ENCODE measurements at places on chromosomes 11 and 22.

- no peak for DNase-seq
Measured at GRCh38 chr11:92048415-92048814, 176.2 kb upstream of the FAT3 start.

DNA sequence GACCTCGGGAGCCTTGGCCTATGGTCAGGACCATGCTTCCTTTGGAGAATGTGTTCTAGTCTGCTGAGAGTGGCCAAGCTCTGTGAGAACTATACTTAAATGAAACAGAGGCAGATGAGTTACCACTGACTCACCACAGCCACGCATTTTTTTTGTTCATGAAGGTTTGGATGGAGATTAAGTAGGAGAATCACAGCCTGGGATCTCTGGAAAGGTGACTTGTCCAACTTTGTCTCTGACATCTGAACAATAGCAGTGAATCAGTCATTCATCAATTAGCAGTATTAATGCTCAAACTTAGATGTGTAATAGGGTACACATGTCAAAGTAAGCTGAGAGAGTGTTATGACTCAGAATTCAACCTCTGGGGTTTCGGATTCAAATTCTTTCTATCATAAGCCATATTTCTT lies 100.7 kb upstream of the ANO3 start:
- no peak for DNase-seq

- DNase-seq, result no peak
Measured at GRCh38 chr11:97622795-97623194, 1233.0 kb downstream of the JRKL start.

GRCh38 chr22:35630387-35630793 lies 13.3 kb upstream of the MB start:
- no peak for DNase-seq

GRCh38 chr11:70074746-70075145 lies 3.4 kb upstream of the ANO1 start:
- no peak for DNase-seq

DNA sequence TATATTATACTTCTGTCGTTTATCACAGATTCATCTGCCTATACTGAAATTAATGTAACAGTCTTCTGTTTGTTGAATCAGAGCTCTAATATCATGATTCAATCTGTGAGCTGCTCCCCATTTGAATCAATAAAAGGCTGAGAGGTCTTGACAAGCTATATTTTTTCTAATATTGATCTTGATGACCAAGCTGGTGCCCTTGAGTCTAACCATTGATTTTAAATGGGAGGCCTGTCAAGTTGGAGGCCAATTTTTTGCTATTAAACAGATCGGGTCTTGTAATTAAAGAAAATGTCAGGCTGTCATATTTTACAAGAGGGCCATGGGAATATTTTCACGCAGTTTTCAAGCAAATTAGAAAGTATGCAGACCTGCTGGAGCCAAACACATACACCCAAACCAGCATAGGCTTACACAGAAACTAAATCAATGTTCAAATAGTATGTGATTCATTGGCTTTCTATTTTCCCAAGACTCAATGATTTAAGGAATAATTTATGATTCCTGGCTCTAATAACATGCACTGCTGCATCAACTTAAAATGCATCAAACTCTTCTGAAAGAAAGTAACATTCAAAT lies 286.9 kb downstream of the CNTN5 start:
- no peak for DNase-seq

DNA sequence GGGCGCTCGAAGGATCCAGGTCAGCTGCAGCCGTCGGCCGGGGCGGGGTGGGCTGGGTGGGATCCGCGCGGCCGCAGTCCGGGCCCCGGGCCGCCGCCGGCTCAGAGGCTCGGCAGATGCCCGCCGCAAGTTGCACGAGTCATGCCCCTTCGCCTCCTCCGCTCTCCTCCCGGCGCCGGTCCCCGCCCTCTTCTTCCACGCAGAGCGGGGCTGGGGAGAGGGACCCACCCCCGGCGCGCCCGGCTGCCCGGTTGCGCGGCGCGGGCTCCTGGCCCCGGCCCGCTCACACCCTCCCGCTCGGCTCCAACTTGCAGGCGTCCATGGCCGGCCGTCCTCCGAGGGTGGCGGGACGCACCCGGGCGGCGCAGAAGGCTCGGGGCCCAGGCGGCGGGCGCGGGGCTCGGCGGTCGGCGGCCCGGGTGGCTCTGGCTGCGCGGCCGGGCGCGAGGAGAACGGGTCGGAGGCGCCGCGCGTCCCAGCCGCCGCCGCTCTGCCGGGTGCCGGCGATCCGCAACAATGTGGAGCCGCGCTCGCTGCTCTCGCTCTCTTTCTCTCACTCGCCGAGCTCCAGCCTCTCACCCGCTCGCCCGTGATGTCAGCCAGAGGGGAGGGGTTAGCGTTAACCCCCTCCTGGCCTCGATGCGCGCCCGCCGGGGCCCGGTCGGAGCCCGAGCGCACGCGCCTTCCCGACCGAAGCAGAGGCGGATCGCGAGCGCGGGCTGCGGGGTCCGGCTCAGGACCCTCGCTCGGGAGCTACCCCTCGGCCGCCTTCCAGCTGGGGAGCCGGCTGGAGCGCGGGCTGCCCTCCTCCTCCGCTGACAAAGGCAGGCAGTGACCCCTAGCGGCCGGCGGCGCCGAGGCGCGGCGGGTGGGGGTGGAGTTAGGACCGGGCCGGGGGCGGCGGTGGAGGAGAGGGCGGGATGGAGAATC lies at the start of gene NECTIN1:
NECTIN1 (minus strand) TSS at position 550 of the 930 bp plus-strand sequence. CDS start 647 bp downstream, outside the sequence.
- peak; percentile 93 for DNase-seq

GRCh38 chr11:109706945-109707344 lies 285.0 kb downstream of the C11orf87 start:
- no peak for DNase-seq

DNA sequence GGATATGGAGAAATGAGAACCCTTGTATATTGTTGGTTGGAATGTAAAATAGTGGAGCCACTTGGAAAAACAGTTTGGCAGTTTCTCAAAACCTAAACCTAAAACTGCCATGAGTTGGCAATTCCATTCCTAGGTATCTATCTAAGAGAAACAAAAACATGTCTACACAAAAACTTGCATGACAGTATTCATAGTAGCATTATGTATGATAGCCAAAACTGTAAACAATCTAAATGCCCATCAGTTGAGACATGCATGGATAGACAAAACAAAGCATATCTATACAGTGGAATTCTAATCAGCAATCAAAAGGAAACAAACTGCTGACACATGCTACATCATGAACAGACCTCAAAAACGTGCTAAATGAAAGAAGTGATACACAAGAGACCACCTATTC lies 34.9 kb downstream of the TRAF6 start:
- no peak for DNase-seq

DNA sequence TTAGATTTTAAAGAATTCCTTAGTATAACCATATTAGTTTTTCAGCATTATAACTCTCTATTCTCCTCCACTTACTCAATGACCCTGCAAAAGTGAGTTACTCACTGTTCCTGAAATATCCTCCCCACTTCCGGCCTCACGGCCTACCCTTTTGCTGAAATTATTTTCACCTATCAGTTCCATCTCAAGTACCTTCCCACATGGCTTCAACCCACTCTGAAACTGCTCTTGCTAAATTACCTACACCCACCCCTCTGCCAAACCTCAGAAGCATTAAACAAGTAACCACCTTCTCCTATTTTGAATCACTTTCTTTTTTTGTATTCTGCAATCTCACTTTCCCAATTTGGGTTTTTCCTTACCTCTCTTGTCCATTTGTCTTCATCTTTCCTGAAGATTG lies 37.7 kb downstream of the OR5P2 start:
- DNase-seq, result no peak

GRCh38 chr22:49865156-49865555 lies 11.5 kb downstream of the ZBED4 start:
- no peak for DNase-seq

DNA sequence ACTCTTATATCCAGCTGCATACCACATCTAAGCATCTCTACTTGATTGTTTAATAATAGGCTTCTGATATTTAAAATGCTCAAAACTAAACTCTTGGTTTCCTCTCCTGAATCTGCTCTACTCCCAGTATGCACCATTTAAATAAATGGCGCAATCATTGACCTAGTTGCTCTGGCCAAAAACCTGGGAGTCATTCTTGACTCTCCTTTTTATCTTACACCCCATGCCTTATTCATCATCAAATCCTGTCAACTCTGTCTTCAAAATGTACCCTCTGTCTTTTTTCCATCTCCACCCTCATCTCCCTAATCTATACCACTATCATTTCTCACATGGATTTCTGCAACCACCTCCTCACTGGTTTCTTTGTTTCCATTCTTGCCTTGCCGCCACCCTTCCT lies 399.6 kb upstream of the CCDC90B start:
- no peak for DNase-seq

GRCh38 chr22:49738006-49738405 lies 89.7 kb downstream of the BRD1 start:
- DNase-seq, result no peak

DNA sequence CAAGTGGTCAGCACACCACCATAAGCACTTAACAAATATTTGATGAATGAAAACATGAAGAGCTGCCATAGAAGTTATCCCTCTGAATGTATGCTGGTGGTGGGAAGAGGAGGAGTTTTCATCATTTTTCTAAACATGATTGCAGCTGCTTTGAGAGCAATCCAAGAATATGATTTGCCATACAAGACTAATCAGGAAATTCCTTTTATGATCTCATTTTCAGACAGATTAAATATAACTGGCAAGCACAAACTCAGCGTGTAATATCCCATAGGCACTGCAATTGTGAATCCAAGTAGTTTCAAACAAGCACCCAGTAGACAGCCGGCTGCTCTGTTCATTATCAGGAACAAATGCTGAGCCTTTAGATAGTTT lies 505.7 kb upstream of the LUZP2 start:
- no peak for DNase-seq

GRCh38 chr22:20205464-20205963 lies 54.7 kb upstream of the CCDC188 start:
- no peak for DNase-seq

DNA sequence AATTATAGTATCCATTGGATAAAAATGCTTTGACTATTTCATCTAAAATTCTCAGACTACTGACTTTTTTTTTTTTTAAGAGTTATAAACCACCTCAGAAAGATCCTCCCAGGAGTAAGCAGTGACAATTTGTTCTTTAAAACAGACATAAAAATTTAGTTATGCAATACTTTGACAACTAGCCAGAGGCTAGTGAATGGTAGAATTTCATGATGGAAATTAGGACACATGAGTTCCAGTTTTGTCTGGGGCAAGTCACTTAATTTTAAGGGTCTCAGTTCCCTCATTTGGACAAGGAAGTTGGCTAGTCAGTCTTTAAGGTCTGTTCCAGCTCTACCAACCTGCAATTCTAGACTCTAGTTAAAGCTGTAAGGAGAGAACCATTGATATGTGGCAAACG lies 2.9 kb downstream of the IL18 start:
- DNase-seq, result no peak

DNA sequence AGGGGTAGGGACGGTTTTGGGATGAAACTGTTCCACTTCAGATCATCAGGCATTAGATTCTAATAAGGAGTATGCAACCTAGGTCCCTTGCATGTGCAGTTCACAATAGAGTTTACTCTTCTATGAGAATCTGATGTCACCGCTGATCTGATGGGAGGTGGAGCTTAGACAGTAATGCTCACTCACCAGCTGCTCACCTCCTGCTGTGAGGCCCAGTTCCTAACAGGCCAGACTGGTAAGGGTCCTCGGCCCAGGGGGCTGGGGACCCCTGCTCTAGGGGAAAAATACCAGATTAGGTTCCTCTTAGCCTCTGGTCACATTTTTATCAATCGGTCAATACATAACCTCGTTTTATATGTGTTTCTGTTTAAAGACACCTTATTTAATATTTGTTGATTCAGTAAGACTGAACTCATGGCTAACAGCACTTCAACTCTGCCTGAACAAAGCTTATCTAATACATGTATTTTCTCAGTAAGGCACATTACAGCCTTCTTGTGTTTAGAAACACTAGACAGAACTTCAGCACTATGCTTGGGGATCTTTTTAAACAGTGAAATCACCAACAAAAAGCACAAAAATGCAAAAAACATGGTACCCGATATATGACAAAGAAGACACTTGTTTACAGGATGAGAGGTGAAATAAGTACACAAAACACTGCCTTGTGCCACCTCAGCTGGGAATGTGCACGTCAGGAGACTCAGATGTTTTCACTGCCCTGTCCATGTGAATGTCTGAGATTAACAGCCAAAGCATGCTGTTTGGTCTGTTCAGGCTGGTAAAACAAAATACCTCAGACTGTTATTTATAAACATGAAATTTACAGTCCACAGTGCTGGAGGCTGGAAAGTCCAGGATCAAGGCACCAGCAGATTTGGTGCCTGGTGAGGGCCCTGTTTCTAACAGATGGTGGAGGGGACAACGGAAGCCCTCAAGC lies 107.5 kb downstream of the USP35 start:
- DNase-seq, result no peak

DNA sequence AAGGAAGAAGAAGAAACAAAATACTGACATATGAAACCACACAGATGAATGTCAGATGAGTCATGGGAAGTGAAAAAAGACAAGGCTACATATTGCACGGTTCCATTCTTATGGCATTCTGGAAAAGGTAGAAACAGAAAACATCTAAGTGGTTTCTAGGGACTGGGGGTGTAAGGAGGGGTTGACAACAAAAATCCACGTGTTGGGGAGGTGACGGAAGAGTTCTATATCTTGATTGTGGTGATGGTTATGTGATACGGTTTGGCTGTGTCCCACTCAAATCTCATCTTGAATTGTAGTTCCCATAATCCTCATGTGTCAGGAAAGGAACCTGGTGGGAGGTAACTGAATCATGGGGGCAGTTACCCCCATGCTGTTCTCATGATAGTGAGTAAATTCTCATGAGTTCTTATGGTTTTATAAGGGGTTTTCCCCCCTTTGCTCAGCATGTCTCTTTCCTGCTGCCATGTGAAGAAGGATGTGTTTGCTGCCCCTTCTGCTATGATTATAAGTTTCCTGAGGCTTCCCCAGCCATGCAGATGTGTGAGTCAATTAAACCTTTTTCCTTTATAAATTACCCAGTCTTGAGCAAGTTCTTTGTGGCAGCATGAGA lies 6.4 kb upstream of the ARFGAP3 start:
- DNase-seq, result no peak

- DNase-seq, result no peak
Measured at GRCh38 chr11:80529726-80530125, 1088.9 kb upstream of the TENM4 start.

GRCh38 chr11:61803889-61804647 lies 11.4 kb downstream of the FEN1 start:
- DNase-seq, result no peak

- no peak for DNase-seq
Measured at GRCh38 chr11:701741-702461, 4.1 kb upstream of the EPS8L2 start.

DNA sequence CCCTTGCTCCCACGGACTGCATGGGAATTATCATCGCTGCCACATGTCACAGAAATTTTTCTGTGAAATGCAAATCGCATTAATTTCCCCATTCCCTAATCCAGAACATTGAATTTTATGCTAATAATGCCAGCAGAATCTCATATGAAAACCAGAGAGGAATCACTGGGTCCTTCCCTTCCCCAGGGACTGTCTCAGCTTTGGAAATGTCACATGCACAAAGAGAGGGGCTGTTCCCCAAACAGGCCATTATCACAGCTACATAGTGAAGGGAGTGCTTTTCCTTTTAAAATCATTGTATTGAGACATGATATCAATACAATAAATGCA lies 954.5 kb downstream of the BRD1 start:
- DNase-seq, result no peak

GRCh38 chr11:105489446-105489845 lies 120.4 kb upstream of the GRIA4 start:
- DNase-seq, result no peak
